Ovary (tissue), 10 donors: ENCODE measurements at places on chromosomes 12 and 14. TPM values are rescaled to one million over a fixed set of nuclear protein-coding genes. Genes with fewer than 3 reads are reported as not detected.

ACSM4 gene
- not detected for total RNA-seq

P2RX2 gene
- total RNA-seq = not detected

OR6C65 gene
- not detected for total RNA-seq

GRIP1 gene
- 3.9 TPM for total RNA-seq

TTC9 gene
- total RNA-seq = 0.05 TPM

SSTR1 gene
- total RNA-seq = 1.3 TPM

STON2 gene
- 13.3 TPM for total RNA-seq

CCDC91 gene
- total RNA-seq = 43.0 TPM

RHOJ gene
- total RNA-seq = 4.9 TPM

FKBP3 gene
- 49.3 TPM for total RNA-seq

B3GNT4 gene
- not detected for total RNA-seq

RAPGEF3 gene
- total RNA-seq = 132 TPM

A2M gene
- total RNA-seq = 57.6 TPM

ST8SIA1 gene
- 1.2 TPM for total RNA-seq

IL22 gene
- total RNA-seq = not detected

TFCP2 gene
- 22.7 TPM for total RNA-seq

STXBP6 gene
- 4.5 TPM for total RNA-seq

REP15 gene
- total RNA-seq = 2.1 TPM

GZMH gene
- total RNA-seq = not detected

PRB3 gene
- total RNA-seq = not detected

ERGIC2 gene
- total RNA-seq = 64.9 TPM

A2ML1 gene
- total RNA-seq = 0.25 TPM
